NCI-H526 treated with DMSO at 0.1 percent for 48 hours (cell line): ENCODE measurements at places on chromosomes 12 and 14.

DNA sequence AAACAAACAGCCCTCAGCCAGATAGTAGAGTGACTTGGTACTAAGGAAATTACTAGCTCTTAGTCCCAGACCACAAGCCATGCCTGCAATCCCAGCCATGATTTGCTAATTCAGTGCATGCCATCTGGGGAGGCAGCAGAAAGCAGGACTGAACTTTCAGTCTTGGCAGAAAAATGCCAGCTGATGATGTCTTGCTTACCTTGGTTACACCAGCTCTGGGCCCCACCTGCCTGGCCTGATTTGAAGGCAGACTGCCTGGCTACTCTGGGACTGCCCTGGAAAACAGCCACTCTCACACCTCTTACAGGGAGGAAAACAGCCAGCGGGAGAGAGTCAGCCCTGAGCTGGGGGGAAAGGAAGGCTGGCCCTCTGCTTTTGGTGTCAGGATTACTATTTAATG lies 4.6 kb upstream of the UNC119B start:
- DNase-seq: no peak

DNA sequence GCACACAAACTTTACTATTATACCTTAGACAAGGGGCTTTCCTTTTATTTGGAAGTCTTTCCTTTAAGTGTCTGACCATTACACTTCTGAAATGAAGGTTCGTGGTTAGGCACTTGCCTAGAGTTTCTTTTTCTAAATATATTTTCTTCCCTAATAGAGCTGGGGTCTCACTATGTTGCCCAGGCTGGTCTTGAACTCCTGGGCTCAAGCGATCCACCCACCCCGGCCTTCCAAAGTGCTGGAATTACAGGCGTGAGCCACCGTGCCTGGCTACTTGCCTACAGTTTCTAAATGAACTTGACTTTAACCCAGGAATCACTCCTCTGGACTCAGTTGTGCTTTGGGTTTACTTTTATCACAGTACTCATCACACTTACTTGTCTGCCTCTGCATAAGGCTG lies 57.6 kb downstream of the PEBP1 start:
- DNase-seq: no peak

GRCh38 chr14:52031781-52032180 lies 37.1 kb downstream of the NID2 start:
- DNase-seq: no peak

GRCh38 chr14:56160088-56160487 lies 41.9 kb downstream of the PELI2 start:
- no peak for DNase-seq

- no peak for DNase-seq
Measured at GRCh38 chr12:75550401-75551240, 39.2 kb upstream of the KRR1 start.
